ENCODE measurements at places on chromosomes 16 and 17.
A peak's percentile ranks its signal among the peaks of the same experiment; 100 is the strongest.

- DNase-seq = no peak
These were observed 25.8 kb downstream of the CRISPLD2 start for GRCh38 chr16:84845496-84846002.

- DNase-seq = no peak
These were observed 65.7 kb downstream of the ARSG start for GRCh38 chr17:68356949-68357455.

DNA sequence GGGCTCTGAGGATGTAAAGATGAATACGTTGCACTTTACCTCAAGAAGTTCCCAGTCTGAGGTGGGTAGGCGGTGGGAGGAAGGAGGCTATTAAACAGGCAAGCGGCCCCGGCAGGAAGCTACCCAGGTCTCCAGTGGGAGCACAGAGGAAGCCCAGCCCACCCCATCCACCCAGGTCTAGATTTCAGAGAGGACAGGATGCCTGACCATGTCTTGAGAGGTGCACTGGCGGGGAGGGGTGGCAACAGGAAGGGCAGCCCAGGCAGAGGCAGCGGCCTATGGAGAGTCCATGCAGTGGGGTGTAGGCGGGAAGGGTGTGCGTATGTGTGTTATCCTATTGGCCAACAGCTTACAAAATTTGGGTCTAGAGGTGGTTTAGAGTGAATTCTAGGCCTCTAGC lies 13.9 kb downstream of the SARM1 start:
- no peak for DNase-seq

DNA sequence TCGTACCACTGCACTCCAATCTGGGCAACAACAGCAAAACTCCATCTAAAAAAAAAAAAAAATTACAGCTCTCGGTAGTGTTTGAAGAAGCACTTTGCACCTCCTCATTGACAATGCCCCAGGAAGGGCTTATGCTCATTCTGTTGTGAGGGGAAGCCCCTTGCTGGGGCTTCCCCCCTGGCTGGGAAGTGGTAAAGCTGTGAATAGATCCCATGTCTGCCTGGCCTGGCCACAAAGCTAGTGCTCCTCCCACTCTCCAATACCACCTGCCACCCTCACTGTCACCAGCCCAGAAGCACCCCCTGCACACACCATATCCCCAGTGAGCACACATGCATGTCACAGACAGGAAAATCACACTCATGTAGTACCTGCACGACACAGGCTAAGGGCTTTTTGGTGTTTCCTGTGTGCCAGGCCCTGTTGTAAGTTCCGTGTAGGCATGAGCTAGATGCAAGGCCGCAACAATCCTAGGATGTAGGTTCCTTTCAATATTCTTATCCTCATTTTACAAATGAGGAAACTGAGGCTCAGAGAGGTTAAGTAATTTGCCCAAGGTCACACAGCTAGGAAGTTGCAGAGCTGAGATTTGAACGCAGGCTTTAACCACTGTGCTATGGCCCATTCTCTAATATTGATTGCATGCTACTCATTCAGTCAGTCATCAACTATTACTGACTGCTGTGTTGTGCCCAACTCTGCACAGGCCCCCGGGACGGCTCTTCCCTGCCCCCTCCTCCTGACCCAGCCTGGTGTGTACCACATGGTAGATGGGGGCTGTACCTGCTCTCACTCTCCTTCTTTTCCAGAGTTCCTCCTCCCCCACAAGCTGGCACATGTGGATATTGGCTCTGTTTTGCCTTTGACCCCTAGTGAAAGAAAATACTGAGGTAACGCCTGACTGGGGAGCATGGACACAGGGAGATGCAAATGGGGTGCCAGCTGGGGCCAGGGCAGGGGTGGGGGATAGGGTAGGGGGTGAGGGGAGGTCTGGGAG lies 11.9 kb upstream of the COL1A1 start:
- no peak for DNase-seq

- DNase-seq = peak; percentile 91
These were observed 26.3 kb downstream of the NFE2L1 start for GRCh38 chr17:48074322-48075081.

GRCh38 chr16:82506692-82507670 lies 119.8 kb upstream of the CDH13 start:
- no peak for DNase-seq

Measured in trophoblast cell (in vitro differentiated cells and primary cell).